ENCODE measurements at places on chromosomes 2 and 18.

GRCh38 chr2:228673876-228674554 is 492.5 kb upstream of the SPHKAP start:
- DNase-seq: no peak

- peak; percentile 80 for DNase-seq
These were observed 80.9 kb downstream of the XDH start for GRCh38 chr2:31333527-31334183.

GRCh38 chr2:235639428-235639773 is 145.6 kb downstream of the AGAP1 start:
- DNase-seq: peak; percentile 88

DNA sequence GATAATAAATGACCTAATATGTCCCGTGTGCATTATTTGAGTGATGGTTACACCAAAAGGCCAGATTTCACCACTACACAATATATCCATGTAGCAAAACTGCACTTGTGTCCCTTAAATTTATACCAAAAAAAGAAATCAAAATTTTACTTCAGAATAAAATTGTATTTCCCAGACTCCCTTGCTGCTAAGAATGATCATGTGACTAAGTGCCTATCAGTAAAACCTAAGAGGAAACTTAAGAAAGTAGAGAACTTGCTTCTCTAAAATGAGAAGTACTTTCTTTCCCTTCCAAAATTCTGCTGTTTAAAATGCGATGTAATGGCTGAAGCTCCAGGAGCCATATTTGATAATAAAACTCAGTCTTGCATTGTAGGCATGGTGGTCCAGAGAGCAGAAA is 24.0 kb downstream of the PROKR1 start:
- no peak for DNase-seq

DNA sequence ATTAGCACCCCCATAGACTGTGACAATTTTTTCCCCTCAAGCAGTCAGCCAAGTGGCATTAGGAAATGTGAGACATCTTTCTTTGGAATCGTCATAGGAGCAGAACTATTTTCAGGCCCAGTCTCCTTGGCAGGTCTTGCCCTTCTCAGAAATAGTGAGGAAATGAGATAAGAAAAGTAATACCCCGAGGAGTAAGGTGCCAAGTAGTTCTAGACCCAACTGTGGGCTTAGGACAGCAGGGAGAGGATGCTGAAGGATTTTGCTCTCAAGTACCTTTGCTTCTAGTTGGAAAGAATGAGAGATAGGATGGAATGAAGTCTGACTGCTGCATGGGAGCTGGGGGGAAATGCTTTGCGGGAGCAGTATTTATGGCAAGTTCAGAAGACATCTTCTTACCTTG is 31.8 kb downstream of the PRKCE start:
- no peak for DNase-seq

Measured in EL (cell line).